ENCODE measurements at places on chromosomes 13 and 19.

- no peak for DNase-seq
Measured at GRCh38 chr19:54493967-54494585, 8.6 kb upstream of the LAIR2 start.

GRCh38 chr19:43313711-43314495 is 39.6 kb upstream of the CD177 start:
- DNase-seq: no peak

GRCh38 chr13:112241288-112241687 is 134.9 kb upstream of the SPACA7 start:
- DNase-seq: no peak

- peak; percentile 34 for DNase-seq
Measured at GRCh38 chr19:18698321-18699167, 15.1 kb downstream of the CRTC1 start.

DNA sequence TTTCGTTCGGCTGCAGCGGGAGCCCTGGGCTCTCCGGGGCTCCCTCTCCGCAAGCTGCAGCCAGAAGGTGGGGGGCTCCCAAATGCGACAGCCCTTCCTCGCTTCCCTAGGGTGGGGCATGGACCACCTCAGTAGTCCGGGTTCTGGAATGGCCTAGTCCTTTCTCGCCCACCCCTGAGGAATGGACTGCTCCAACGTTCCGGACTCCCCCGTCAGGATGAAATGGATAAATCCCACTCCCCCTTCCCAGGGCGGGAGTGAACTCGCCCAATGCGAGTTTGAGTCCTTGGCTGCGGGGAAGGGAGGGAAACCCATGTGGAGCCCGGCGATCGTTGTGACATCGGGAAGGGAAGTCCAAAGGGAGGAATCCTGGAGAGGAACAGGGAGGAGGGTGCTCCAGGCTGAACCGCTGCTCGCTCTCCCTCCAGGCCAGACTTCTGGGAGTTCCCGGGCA is 5.5 kb downstream of the HRC start:
- peak; percentile 83 for DNase-seq

GRCh38 chr13:63629591-63629990 is 2213.9 kb upstream of the PCDH20 start:
- no peak for DNase-seq

- DNase-seq: no peak
Measured at GRCh38 chr19:20416661-20417060, 148.9 kb downstream of the ZNF737 start.

DNA sequence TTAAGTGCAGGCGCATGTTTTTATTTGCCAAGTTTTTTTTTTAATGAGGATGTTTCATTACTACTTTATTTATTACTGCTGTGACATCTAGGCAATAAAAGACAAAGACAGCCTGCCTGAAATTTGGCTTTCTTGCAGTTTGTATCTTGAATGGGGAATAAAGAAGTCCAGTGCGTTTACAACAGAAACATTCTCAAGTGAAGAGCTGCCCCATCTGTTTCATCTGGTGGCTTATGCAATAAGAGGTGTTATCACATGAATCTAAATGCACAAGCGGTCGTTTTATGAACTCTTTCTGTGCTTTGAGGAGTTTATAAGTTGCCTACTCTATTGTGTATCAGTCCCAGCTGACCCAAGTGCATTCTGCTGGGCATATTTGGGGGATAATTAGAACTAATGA is 12.6 kb upstream of the MAB21L1 start:
- no peak for DNase-seq

DNA sequence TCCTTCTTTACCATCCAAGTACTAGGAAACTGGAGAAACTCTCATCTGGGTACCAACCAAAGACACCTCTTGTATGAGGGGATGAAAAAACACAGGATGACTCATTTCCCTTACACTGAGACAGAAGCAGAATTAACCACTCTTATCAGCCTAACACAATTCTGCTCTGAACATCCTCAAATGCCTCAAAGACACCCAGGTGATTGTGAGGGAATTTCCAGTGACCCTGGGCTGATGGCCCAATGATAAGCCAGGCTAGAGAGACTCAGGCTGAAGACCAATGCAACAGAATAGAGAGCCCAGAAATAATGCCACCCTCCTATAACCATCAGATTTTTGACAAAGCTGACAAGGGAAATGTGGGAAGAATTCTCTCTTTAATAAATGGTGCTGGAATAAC is 7.0 kb downstream of the ZNF737 start:
- no peak for DNase-seq

DNA sequence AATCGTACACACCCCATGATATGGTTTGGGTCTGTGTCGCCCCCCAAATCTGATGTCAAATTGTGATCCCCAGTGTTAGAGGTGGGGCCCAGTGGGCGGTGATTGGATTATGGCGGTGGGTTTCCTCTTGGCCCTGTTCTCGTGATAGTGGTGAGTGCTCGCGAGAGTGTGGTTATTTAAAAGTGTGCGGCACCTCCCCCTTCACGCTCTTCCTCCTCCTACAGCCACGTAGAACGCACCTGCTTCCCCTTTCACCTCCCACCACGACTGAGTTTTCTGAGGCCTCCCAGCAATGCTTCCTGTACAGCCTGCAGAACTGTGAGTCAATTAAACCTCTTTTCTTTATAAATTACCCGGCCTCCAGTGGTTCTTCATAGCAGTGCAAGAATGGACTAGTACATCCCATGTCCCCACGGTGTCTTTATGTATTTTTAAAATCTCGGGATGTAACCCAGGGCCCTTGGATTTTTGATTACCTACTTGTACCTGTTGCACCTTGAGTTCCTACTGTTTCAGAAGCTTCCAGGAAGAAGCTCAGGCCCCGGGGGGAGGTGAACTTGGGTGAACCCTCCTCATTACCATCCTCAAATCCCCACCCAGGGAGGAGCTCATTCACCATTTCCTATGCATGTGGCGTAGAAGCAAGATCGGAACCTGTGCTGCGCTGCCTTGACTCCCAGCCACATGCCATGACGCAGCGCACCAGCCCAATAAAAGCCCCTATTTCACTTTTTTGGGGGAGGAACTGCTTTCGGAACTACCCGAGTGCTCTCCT is 52.4 kb downstream of the TEX29 start:
- DNase-seq: peak; percentile 42

- no peak for DNase-seq
Measured at GRCh38 chr19:2856457-2857050, 10.6 kb upstream of the ZNF556 start.

GRCh38 chr13:48571126-48571913 is 38.4 kb upstream of the RCBTB2 start:
- DNase-seq: no peak

- DNase-seq: no peak
Measured at GRCh38 chr19:51226067-51226466, 1.2 kb downstream of the CD33 start.

DNA sequence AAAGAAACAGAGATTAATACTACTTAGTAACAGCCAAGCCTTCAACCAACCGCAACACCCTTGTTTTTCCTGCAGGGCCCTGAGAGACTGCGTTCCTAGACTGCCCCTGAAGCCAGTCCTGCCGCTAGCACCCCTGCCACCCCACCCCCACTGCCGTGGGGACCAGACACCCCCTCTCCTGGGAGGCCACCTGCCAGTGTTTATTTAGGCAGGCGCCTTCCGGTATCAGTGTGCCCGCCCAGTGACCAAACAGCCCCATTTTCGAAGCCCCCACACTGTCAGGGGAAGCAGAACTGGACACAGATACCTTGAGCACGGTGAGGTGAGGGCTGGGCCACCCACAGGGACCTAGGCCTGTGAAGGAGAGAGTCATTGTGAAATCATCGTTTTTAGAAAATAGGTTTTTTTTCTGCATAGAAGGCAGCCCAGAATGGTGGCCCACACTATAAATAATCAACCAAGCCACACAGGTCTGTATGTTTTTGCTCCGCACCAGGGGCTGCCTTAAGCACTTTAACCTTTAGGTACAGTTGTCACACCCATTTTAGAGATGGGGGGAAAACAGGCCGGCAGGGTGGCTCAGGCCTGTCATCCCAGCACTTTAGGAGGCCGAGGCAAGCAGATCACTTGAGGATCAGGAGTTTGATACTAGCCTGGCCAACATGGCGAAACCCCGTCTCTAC is 3.5 kb upstream of the TLE5 start:
- peak; percentile 63 for DNase-seq

GRCh38 chr13:112870737-112871287 is 98.2 kb upstream of the MCF2L start:
- DNase-seq: no peak

GRCh38 chr13:113351514-113352026 is 12.4 kb downstream of the GRTP1 start:
- DNase-seq: no peak

GRCh38 chr19:12918253-12918652 is 840 bp downstream of the SYCE2 start:
- no peak for DNase-seq

- no peak for DNase-seq
Measured at GRCh38 chr19:41192574-41193429, at the start of gene CYP2S1. Gene CYP2S1, plus strand, starts transcription at chr19:41193219. Its CDS starts 46 bp downstream, at chr19:41193265.

DNA sequence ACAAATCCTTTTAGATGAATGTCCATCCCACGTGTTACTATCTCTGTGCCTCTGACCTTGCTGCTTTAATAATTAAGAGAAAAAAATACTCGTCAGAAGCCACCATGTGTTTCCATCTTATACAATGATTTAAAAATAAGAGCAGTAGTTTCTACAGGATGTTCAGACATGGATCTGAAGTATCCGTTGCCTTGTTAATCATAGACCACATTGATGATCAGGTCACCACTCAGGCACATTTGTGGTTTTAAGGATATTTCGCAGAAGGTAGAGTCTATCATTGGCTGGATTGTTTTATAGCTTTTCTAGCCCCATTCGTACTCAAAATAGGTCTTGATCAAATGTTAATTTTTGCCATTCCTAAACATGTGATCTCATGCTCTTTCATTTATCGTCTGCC is 710.0 kb upstream of the ARGLU1 start:
- DNase-seq: no peak

GRCh38 chr13:86813198-86813597 is 858.0 kb upstream of the SLITRK5 start:
- DNase-seq: no peak

GRCh38 chr19:36196249-36196648 is 18.2 kb downstream of the ZNF565 start:
- DNase-seq: no peak

GRCh38 chr13:25584087-25584486 is 212.3 kb downstream of the ATP8A2 start:
- no peak for DNase-seq

GRCh38 chr13:72125561-72125960 is 258.6 kb upstream of the DACH1 start:
- no peak for DNase-seq

- DNase-seq: no peak
Measured at GRCh38 chr13:101714195-101714594, 261.7 kb downstream of the ITGBL1 start.

DNA sequence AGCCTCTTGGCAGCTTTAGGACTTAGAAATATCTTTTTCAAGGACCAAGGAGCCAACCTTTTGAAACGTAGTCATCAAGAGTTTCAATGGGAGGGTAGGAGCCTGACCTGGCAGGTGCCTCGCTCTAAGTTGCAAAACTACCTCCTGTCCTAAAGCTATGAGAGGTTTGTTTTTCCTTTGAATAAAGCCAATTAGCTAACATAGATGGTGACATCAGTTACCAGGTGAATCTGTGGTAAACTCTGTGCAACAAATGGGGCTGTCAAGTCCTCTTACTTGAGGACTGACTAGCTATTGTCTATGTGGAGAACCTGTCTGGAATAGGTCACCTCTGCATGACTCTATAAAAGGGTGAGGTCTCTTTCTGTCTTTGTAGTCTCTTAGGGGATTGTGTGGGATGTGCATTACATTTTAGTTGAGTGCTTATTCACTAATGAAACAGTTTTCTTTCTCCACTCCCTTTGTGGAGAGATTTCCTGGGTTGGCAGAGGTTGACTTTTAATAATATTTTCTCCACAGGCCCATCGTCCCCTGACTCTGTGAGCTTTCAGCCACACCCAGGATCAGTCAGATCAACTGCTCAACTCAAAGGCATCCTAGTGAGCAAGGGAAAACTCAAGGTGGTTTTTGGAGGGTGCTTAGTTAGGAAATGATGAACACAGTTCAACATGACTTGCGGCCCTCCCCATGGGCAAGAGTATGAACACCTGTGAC is 9.9 kb downstream of the ARL11 start:
- DNase-seq: peak; percentile 49

GRCh38 chr13:95552539-95553441 is at the start of gene CLDN10:
Gene CLDN10, plus strand, starts transcription at chr13:95552720. Its CDS starts 34 bp downstream, at chr13:95552754.
- DNase-seq: no peak

- peak; percentile 37 for DNase-seq
Measured at GRCh38 chr19:46764817-46765291, 18.6 kb upstream of the STRN4 start.

GRCh38 chr19:1104311-1105007 is 665 bp downstream of the GPX4 start:
- DNase-seq: peak; percentile 55

GRCh38 chr13:24008679-24009078 is 111.4 kb upstream of the C1QTNF9B start:
- no peak for DNase-seq

GRCh38 chr19:19502808-19503602 is 12.3 kb downstream of the TSSK6 start:
- DNase-seq: no peak

- DNase-seq: no peak
Measured at GRCh38 chr13:27355894-27356293, 68.5 kb upstream of the GTF3A start.

- no peak for DNase-seq
Measured at GRCh38 chr19:45498411-45499195, at the start of gene PPM1N. Gene PPM1N, plus strand, starts transcription at chr19:45498443. Its CDS starts 30 bp downstream, at chr19:45498473.

- DNase-seq: peak; percentile 60
Measured at GRCh38 chr19:36113894-36114720, 568 bp downstream of the POLR2I start.

DNA sequence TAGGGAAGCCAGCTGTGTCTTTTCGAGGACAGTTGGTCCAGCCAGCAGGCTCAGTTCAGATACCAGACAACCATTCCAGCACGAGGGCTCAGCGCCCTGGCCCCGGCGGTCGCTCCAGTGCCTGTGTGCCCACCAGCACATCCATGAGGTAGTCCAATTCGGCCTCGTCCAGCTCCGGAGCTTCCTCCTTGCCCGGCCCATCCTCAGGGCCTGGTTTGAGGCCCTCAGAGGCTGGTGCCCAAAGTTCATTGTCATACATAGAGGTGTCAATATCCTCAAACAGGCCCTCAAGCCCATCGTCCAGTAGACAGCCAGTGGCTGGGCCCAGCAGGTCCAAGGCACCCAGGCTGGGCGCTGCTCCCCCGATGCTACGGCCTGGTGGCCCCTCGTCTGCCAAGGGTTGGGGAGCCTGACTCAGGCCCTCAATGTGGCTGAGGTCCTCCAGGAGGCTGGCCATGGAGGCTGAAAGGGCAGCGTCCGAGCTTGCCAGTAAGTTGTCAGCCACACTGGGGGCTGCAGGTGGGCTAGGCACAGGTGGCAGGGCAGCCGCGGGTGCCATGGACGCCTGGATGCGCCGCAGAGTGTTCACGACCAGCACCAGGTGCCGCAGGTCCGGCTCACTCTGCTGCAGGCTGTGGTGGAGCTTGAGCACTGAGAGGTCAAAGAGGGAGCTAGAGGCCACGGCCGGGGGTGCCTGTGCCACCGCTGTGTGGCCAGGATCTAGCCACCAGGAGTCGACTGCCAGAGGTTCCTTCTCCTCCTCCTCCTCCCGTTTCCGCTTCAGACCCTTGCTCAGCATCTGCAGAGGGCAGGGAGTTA is 2.8 kb downstream of the SERTAD1 start:
- DNase-seq: no peak
